ENCODE measurements at places on chromosomes 3 and 15.

DNA sequence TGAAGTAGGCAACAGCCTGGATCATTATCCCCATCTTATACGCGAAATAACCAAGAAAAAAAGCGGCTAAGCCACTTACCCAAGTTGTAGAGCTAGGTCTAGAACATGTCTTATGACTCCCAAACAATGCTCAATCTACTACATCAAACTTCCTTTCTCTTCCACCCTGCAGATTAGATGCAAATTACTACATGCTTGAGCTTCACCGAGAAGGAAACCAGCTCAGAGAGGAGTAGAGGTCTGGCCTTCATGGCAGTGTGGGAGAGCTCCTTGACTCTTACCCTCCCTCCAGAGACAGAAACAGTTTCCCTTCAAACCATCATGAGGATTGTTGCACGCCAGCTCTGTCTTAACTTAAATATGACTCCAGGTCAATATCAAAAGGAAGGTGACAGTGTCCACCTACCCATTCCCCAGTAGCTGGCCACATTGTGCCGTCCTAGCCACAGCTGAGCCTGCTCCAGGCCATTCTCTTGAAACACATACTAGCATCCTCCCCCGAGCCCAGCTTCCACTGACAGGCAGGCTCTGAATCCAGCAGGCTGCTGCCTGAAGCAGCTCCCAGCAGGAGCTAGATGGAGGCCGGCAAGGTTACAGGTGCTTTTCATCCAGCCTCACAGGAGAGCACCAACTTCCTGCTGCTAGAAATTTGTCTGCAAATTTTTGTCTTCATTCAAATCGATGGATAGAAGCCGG lies 56.8 kb downstream of the CPN2 start:
- no peak for DNase-seq

GRCh38 chr15:72495007-72495406 lies 20.9 kb downstream of the ARIH1 start:
- DNase-seq, result no peak

GRCh38 chr3:190498293-190498692 lies 15.6 kb upstream of the IL1RAP start:
- DNase-seq, result no peak

DNA sequence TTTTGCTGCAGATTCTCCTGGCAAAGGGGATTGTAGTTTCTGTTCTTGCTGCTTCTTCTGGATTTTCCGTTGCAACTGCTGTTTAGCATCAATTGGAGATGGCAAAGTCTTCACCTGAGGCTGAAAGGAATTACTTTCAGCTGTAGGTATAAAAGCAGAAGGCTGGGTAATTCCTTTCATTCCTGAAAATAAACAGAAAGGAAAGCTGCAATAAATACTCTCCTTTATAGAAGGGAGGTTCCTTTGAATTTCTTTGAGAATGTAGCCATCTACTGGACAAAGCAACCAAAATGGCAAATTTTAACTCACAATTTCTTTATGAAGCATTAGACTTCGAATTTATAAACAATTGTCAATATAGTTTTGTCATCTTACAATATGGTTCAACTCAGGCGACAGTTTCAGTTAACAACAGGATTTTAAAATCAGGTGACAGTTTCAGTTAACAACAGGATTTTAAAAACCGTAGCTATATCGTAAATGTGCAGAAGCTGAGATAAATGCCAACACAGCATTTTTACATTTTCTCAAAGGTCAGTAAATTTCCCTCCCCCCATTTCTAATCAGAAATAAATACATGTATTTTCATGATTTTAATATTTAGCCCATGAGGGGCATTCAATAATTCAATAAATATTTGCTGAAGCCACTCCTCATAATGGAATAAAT lies 104.9 kb upstream of the NEDD4 start:
- DNase-seq, result no peak

GRCh38 chr3:12768579-12769527 lies 9.8 kb upstream of the TMEM40 start:
- no peak for DNase-seq

GRCh38 chr3:5090197-5090596 lies 31.9 kb upstream of the ARL8B start:
- DNase-seq, result no peak

- DNase-seq, result no peak
These were observed 79.0 kb downstream of the NR2F2 start for GRCh38 chr15:96409215-96410138.

- peak; percentile 33 for DNase-seq
These were observed 63.3 kb downstream of the RBM6 start for GRCh38 chr3:50003216-50003615.

DNA sequence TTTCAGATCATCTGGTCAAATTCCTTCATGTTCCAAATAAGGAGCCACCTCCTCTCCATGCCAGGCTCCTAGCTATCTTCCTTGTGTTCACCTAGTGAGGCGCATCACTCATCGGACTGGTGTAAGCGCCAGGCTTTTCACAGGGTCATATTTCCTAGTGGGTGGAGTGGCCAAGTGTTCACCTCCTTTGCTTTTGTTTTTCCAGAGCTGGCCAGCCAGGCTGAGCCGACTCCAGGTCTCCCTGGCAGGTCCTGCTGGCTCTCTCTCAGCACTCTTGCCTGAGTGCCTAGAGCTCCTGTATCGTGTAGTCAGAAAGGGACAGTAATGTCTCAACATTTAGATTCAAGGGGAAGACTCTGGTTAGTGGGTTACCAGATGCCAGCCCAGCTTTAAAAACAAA lies 31.0 kb downstream of the HEG1 start:
- DNase-seq, result no peak

DNA sequence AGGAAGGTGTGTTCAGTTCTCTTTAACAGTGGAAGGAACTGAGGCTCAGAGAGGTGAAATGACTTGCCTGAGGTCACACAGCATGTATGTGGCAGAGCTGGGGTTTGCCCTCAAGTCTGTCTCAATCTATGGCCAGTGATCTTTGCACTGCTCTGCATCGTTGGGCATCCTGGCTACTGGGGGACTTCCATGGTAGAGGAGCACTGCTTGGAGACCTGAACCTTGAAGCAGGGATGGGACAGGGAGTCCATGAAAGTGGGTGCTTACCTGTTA lies 2.0 kb downstream of the CORO2B start:
- no peak for DNase-seq

GRCh38 chr15:24858737-24859601 lies 95.8 kb upstream of the SNRPN start:
- no peak for DNase-seq

GRCh38 chr3:189267981-189268613 lies 96.3 kb downstream of the TPRG1 start:
- DNase-seq, result no peak

DNA sequence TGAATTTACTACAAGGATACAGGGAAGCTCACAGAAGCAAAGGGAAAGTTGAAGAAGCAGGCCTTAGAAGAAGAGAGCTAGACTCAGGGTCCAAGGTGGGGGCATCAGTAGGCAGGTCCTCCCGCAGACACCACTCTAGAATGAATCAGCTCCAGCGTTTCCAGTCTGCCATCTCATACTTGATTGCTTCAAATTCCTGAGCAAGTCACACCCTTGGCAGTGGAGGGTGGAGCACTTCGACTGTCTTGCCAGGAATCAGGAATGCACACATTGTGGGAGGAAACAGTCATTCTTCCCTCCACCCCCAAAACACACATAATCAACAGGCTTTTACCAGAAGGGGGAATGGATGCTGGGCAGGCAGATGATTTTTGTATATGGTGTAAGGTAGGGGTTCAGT lies 78.5 kb downstream of the CHCHD6 start:
- peak; percentile 90 for DNase-seq

DNA sequence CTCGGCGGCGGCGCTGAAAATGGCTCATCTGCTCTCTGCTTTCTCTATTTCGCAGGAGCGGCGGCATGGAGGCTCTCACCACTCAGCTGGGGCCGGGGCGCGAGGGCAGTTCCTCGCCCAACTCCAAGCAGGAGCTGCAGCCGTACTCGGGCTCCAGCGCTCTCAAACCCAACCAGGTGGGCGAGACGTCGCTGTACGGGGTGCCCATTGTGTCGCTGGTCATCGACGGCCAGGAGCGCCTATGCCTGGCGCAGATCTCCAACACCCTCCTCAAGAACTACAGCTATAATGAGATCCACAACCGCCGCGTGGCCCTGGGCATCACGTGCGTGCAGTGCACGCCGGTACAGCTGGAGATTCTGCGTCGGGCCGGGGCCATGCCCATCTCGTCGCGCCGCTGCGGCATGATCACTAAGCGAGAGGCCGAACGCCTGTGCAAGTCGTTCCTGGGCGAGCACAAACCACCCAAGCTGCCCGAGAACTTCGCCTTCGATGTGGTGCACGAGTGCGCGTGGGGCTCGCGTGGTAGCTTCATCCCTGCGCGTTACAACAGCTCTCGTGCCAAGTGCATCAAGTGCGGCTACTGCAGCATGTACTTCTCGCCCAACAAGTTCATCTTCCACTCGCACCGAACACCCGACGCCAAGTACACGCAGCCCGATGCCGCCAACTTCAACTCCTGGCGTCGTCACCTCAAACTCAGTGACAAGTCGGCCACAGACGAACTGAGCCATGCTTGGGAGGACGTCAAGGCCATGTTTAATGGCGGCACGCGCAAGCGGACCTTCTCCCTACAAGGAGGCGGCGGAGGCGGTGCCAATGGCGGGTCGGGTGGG lies 790 bp downstream of the SKOR1 start:
- DNase-seq, result no peak

DNA sequence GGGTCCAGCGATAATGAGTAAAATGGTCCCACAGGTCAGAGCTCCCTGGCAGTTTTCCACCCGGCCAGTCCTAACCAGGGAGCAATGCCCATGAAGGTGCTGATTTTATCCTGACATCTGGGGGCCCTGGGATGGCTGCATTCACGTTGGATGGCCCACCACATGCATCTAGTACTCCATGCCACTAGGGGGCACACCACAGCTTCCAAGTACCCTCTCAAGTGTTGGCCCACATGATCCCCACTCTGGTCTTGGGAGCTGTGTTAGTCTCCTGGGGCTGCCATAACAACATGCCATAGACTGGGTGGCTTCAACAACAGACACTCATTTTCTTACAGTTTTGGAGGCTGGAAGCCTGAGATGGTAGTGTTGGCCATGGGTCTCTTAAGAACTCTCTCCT lies 225.5 kb downstream of the SLCO3A1 start:
- no peak for DNase-seq

GRCh38 chr3:23953523-23953922 lies 8.4 kb downstream of the NR1D2 start:
- no peak for DNase-seq

- DNase-seq, result no peak
These were observed 165.2 kb upstream of the NUDT16 start for GRCh38 chr3:131216330-131216729.

GRCh38 chr3:51963951-51964451 lies 3.3 kb downstream of the PCBP4 start:
- no peak for DNase-seq

GRCh38 chr3:155548195-155548594 lies 196.7 kb downstream of the PLCH1 start:
- peak; percentile 64 for DNase-seq

DNA sequence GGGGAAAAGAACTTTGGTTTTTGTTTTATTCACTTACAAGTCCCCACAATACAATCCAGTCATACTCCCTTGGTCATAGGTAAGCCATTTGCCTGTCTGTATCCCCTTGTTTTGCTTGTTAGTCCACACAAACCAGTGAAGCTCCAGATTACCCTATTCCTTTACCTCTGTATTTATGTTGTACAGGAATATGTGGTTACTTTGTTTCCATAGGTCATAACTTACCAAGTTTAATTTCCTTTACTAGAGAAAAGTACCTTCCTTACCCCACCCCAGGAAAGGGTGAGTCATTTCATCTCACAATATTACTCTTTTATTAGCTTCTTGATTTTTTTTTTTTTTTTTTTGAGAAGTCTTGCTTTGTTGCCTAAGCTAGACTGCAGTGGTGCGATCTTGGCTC lies 113.4 kb upstream of the LRRFIP2 start:
- no peak for DNase-seq
